ENCODE measurements at places on chromosomes 16 and 17. TPM values are rescaled to one million over a fixed set of nuclear protein-coding genes. Genes with fewer than 3 reads are reported as not detected.

Gene SLC12A3
- 0.03 TPM for polyA plus RNA-seq

Gene OR1F1
- not detected for polyA plus RNA-seq

DNA sequence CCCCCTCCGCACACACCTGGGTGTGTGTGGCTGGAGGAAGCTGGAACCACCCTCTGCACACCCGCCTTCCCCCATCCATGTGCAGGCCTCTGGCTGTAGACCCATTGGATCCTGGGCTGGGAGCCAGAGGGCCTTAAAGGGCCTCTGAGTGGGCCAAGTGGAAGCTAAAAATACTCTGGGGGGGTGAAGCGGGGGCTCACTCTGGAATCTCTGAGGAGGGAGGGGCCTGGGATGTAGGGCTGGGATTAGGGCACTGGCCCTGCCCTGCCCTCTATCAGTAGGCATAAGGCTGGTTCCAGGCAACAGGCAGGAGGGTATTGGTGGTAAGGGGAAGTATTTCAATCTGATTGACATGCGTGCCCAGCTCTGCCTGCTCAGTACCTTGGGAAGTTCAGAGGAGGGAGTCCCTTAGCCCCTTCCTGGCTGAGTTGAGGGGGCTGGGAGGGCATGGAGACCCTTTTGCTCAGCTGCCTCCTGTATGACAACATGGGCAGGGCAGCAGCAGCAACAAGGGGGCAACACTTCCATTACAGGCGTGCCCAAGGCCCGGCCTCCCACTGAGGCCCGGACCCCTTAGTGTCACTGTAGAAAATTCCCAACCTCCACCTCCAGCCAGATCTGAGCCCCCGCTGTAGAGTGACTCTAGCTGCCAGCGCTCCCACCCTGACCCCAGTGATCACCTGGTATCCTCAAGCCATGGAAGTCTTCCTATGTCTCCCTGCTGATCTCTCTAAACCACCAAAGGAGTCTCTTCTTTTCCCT, 5.2 kb downstream of the ITGA3 start:
- peaks cover 92% of the 10 kb centered on the region for H3K4me1 ChIP-seq
- peak; percentile 92 for DNase-seq
- no peaks in the 10 kb centered on the region for H3K27me3 ChIP-seq
- peak overlapping the region; percentile 18 for H3K4me3 ChIP-seq
- H3K27ac ChIP-seq = no peak overlapping the region

GRCh38 chr16:82280867-82281266, 110.8 kb upstream of the MPHOSPH6 start:
- H3K4me3 ChIP-seq = no peak overlapping the region
- no peaks in the 10 kb centered on the region for H3K36me3 ChIP-seq
- no peak for DNase-seq
- H3K4me1 ChIP-seq = no peaks in the 10 kb centered on the region
- H3K27me3 ChIP-seq = no peaks in the 10 kb centered on the region

- H3K27ac ChIP-seq = no peak overlapping the region
- no peak for DNase-seq
- H3K27me3 ChIP-seq = no peaks in the 10 kb centered on the region
These were observed 29.5 kb downstream of the DRC3 start for GRCh38 chr17:18002171-18002570.

- H3K4me1 ChIP-seq = no peaks in the 10 kb centered on the region
- H3K4me3 ChIP-seq = no peak overlapping the region
- no peak for DNase-seq
- no peak overlapping the region for H3K27ac ChIP-seq
- H3K27me3 ChIP-seq = no peaks in the 10 kb centered on the region
These were observed 6.3 kb downstream of the CA5A start for GRCh38 chr16:87929986-87930385.

- no peak overlapping the region for H3K27ac ChIP-seq
- peaks cover 3% of the 10 kb centered on the region for H3K4me1 ChIP-seq
- DNase-seq = no peak
- H3K36me3 ChIP-seq = no peaks in the 10 kb centered on the region
These were observed 12.4 kb downstream of the ZNF213 start for GRCh38 chr16:3147046-3147756.

GRCh38 chr17:80802626-80803450, 188.8 kb upstream of the CHMP6 start:
- H3K4me1 ChIP-seq = no peaks in the 10 kb centered on the region
- no peaks in the 10 kb centered on the region for H3K27me3 ChIP-seq
- no peaks in the 10 kb centered on the region for H3K36me3 ChIP-seq
- no peak overlapping the region for H3K27ac ChIP-seq
- no peak for DNase-seq

DNA sequence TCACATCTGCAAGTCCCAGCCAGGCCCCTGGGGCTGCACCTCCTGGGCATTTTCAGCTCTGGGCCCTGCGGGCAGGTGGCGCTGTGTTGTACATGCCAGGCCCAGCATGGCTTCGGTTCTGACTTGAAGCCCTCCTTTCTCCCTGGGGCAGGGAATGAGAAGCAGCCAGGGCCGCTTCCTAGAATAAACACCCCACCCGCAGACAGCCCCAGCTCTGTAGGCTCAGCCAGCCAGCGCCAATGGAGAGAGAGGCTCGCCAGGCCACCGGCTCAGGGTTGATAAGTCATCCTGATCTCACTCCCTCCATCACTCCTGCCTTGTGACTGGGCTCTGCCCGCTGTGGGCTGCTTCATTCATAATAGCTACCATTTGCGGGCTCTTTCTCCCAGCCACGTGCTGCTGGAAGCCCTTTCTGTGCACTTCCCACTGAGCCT, 6.0 kb upstream of the GLIS2 start:
- H3K36me3 ChIP-seq = no peaks in the 10 kb centered on the region
- H3K4me1 ChIP-seq = peaks cover 18% of the 10 kb centered on the region
- no peaks in the 10 kb centered on the region for H3K27me3 ChIP-seq
- peak; percentile 80 for DNase-seq
- no peak overlapping the region for H3K4me3 ChIP-seq

- H3K27ac ChIP-seq = no peak overlapping the region
- peak; percentile 50 for DNase-seq
- H3K4me3 ChIP-seq = no peak overlapping the region
- peaks cover 43% of the 10 kb centered on the region for H3K36me3 ChIP-seq
- peaks cover 14% of the 10 kb centered on the region for H3K4me1 ChIP-seq
These were observed 9.2 kb downstream of the CHMP6 start for GRCh38 chr17:81000631-81001357.

Gene SYNGR3
- 4.4 TPM for polyA plus RNA-seq

Gene CHST4
- 1.9 TPM for polyA plus RNA-seq

DNA sequence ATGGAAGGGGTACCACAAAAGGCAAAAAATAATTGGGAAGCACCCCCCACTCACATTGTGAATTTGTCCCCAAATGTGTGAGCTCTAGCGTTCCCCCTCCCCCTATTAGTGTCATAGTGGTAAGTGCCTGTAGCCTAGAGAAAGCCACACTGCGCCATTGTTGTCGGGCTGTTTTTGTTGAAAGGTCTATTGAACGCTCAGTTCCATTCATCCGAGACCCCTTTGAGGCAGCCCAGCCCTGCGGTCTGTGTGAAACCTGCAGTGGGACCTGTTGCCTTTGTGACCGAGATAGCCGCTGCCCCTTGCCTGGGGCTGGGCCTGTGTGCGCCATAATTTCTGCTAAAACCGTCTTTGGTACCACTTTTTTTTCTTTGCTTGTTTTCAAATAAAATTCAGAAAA, 3.0 kb downstream of the JPT2 start:
- H3K4me3 ChIP-seq = no peak overlapping the region
- no peaks in the 10 kb centered on the region for H3K4me1 ChIP-seq
- H3K27me3 ChIP-seq = no peaks in the 10 kb centered on the region
- DNase-seq = no peak
- H3K36me3 ChIP-seq = peaks cover 21% of the 10 kb centered on the region

GRCh38 chr16:8342276-8342675, 248.0 kb downstream of the TMEM114 start:
- H3K36me3 ChIP-seq = no peaks in the 10 kb centered on the region
- DNase-seq = no peak
- H3K27me3 ChIP-seq = peaks cover 3% of the 10 kb centered on the region

Gene C1QTNF8
- 0.64 TPM for polyA plus RNA-seq

- H3K4me1 ChIP-seq = no peaks in the 10 kb centered on the region
- H3K27ac ChIP-seq = no peak overlapping the region
- H3K4me3 ChIP-seq = no peak overlapping the region
- DNase-seq = no peak
- no peaks in the 10 kb centered on the region for H3K27me3 ChIP-seq
- no peaks in the 10 kb centered on the region for H3K36me3 ChIP-seq
These were observed 44.5 kb upstream of the SMPD3 start for GRCh38 chr16:68492543-68493411.

- no peak within 1 kb of the TSS for H3K27ac ChIP-seq
- H3K27me3 ChIP-seq = peaks cover 27% of the 10 kb centered on the region
- H3K36me3 ChIP-seq = no peaks in the 10 kb centered on the region
- H3K4me3 ChIP-seq = no peak within 1 kb of the TSS
These were observed at the start of gene CRYM for GRCh38 chr16:21277927-21278706. CRYM (minus strand) TSS chr16:21278290; CDS start chr16:21278251, 39 bp downstream.

- no peaks in the 10 kb centered on the region for H3K4me1 ChIP-seq
- no peak overlapping the region for H3K27ac ChIP-seq
- no peaks in the 10 kb centered on the region for H3K27me3 ChIP-seq
- no peak for DNase-seq
These were observed 49.4 kb downstream of the COG7 start for GRCh38 chr16:23403547-23403946.

Gene PDXDC1
- 57.7 TPM for polyA plus RNA-seq

Gene SRSF1
- polyA plus RNA-seq = 276 TPM

- DNase-seq = no peak
- H3K4me3 ChIP-seq = no peak overlapping the region
- H3K27me3 ChIP-seq = no peaks in the 10 kb centered on the region
- H3K36me3 ChIP-seq = no peaks in the 10 kb centered on the region
- H3K27ac ChIP-seq = no peak overlapping the region
- peaks cover 14% of the 10 kb centered on the region for H3K4me1 ChIP-seq
These were observed 41.6 kb upstream of the GSE1 start for GRCh38 chr16:85571563-85571812.

GRCh38 chr17:17537311-17538099, 41.3 kb upstream of the RASD1 start:
- H3K27me3 ChIP-seq = no peaks in the 10 kb centered on the region
- H3K4me3 ChIP-seq = no peak overlapping the region
- H3K4me1 ChIP-seq = no peaks in the 10 kb centered on the region
- DNase-seq = no peak
- H3K36me3 ChIP-seq = no peaks in the 10 kb centered on the region

- no peaks in the 10 kb centered on the region for H3K27me3 ChIP-seq
- DNase-seq = no peak
- H3K27ac ChIP-seq = no peak overlapping the region
- H3K36me3 ChIP-seq = no peaks in the 10 kb centered on the region
- H3K4me1 ChIP-seq = peaks cover 12% of the 10 kb centered on the region
These were observed 259.4 kb upstream of the TBX2 start for GRCh38 chr17:61140081-61140786.

DNA sequence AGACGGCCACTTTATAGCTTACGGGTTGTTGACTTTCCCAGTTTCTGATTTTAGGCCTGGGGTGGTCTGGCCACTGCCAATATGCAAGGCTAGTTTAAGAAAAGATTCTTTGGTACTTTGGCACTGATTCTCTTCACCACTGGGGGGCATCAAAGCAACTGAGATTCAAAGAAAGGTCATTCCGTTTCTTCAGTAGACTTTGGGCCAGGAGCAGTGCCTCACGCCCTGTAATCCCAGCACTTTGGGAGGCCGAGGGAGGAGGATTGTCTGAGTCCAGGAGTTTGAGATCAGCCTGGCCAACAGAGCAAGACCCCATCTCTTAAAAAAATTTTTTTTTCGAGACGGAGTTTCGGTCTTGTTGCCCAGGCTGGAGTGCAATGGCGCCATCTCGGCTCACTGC, 53.0 kb downstream of the RPA1 start:
- no peaks in the 10 kb centered on the region for H3K36me3 ChIP-seq
- no peaks in the 10 kb centered on the region for H3K27me3 ChIP-seq
- H3K4me3 ChIP-seq = no peak overlapping the region

GRCh38 chr16:87806641-87807546, 41.1 kb upstream of the KLHDC4 start:
- peak overlapping the region; percentile 44 for H3K4me3 ChIP-seq
- no peak overlapping the region for H3K27ac ChIP-seq
- DNase-seq = peak; percentile 31
- no peaks in the 10 kb centered on the region for H3K36me3 ChIP-seq
- H3K27me3 ChIP-seq = no peaks in the 10 kb centered on the region

GRCh38 chr17:36894925-36895324, 42.4 kb upstream of the LHX1 start:
- no peaks in the 10 kb centered on the region for H3K27me3 ChIP-seq
- no peaks in the 10 kb centered on the region for H3K4me1 ChIP-seq
- no peak overlapping the region for H3K27ac ChIP-seq
- DNase-seq = no peak

- no peak overlapping the region for H3K4me3 ChIP-seq
- DNase-seq = no peak
- no peak overlapping the region for H3K27ac ChIP-seq
- H3K4me1 ChIP-seq = peaks cover 6% of the 10 kb centered on the region
- no peaks in the 10 kb centered on the region for H3K36me3 ChIP-seq
These were observed 196.7 kb downstream of the CYB561 start for GRCh38 chr17:63249256-63250004.

GRCh38 chr17:61496174-61496956, 44.1 kb downstream of the TBX4 start:
- H3K4me3 ChIP-seq = no peak overlapping the region
- no peaks in the 10 kb centered on the region for H3K4me1 ChIP-seq
- DNase-seq = no peak
- H3K27me3 ChIP-seq = peaks cover 2% of the 10 kb centered on the region

- H3K4me3 ChIP-seq = no peak overlapping the region
- H3K27ac ChIP-seq = no peak overlapping the region
- no peak for DNase-seq
- peaks cover 6% of the 10 kb centered on the region for H3K4me1 ChIP-seq
These were observed 2.8 kb downstream of the TMC8 start for GRCh38 chr17:78133179-78133951.

Gene TP53TG3C
- not detected for polyA plus RNA-seq

DNA sequence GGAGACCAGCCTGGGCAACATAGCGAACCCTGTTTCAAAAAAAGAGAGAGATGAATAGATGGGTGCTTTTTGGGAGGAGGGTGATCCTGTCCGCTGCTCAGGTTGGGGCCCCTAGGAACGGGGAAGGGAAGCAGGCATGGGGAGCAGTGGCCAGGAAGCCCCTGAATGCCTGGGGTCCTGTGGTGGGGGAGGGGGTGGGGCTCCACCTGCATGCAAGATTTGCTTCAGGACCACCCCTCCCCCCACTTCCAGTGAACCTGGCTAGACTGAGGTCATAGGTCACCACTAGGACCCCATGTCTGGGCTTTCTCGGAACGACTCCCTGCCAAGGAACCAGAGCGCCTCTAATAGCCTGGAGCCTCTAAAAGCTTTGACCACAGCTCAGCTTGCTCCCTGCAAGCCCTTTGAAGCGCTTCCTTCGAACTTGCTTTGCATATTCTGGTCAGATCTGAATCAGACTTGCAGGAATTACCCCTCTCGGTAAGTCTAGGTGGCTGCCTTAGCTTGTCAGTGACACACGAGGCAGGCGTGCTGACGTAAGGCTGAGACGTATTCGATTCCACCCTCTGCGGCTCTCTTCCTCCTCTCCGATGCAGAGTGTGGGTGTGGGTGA, 3.7 kb downstream of the SOCS3 start:
- H3K36me3 ChIP-seq = peaks cover 22% of the 10 kb centered on the region
- H3K27me3 ChIP-seq = no peaks in the 10 kb centered on the region
- H3K27ac ChIP-seq = peak overlapping the region; percentile 61
- peaks cover 30% of the 10 kb centered on the region for H3K4me1 ChIP-seq

Data from adrenal gland (tissue), 19 donors.